ENCODE measurements at places on chromosomes 11 and 22.

DNA sequence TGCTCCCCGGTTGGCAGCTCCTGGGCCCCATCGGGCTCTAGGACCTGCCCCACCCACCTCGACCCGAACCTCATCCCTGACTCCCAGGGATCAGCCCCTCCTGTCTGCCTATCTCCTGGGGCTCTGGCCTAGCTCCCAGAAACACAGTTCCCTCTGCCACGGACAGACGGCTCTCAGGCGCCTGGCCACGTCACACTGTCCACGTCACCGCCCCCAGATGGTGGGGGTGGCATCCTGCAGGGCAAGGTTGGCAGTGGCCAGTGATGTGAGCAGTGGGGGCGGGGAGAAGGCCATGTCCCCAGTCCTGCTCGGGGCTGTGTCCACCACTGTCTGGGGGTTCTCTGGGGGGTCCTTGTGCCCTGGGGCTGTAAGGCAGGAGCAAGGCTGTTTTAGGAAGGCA is 29.2 kb downstream of the SYT7 start:
- no peak for DNase-seq

DNA sequence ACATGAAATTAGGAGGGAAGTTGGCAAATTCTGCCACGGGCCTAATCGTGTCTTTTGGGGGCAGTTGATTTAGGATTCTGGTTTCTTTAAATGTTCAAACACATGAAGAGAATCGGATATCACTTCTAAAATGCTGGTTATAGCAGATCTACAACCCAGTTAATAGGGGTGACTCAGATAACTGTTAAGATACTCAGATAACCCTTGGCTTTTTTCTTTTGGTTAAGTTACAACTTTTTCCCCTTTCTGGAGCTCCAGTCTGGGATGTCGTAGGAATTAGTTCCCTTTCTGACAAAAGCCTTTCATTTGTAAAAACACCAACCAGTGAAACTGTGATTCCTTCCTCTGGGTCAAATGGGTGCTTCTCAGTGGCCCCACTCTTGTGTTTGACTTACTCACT is 976 bp downstream of the DEPDC7 start:
- no peak for DNase-seq

DNA sequence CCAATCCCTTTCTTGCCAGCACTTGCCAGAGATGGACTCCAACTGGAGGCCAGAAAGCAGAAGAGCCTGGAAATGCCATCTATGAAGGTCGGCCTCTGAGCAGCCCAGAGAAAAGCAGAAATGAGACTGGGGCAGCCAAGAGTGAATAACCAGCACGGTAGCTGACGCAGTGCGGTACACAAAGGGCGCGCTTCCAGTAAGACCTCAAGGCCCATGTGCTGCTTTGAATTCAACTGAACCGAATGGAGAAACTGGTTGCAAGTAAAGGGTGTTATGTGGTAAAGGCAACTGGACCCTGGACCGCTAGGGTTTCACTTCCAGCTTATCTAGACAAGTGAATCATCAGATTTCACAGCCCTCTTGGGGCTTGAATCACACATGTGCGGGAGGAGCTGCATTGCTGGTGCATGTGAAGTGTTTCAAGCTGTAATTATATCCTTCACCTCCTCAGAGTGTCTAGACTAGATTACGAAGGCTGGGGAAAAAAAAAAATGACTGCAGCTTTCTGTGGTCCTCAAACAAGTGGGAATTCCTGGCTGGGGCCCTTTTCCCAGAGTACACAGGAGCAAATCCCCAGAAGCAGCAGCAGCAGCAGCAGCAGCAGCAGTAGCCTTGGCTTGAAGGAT is 128.9 kb downstream of the CCDC34 start:
- DNase-seq, result peak; percentile 16

- DNase-seq, result no peak
Measured at GRCh38 chr22:27725661-27726060, 75.9 kb downstream of the MN1 start.

- DNase-seq, result no peak
Measured at GRCh38 chr11:80822308-80822707, 1381.5 kb upstream of the TENM4 start.

GRCh38 chr11:613369-613968 is 2.3 kb downstream of the IRF7 start:
- peak; percentile 74 for DNase-seq

GRCh38 chr11:111574373-111575225 is 27.6 kb upstream of the SIK2 start:
- DNase-seq, result no peak

DNA sequence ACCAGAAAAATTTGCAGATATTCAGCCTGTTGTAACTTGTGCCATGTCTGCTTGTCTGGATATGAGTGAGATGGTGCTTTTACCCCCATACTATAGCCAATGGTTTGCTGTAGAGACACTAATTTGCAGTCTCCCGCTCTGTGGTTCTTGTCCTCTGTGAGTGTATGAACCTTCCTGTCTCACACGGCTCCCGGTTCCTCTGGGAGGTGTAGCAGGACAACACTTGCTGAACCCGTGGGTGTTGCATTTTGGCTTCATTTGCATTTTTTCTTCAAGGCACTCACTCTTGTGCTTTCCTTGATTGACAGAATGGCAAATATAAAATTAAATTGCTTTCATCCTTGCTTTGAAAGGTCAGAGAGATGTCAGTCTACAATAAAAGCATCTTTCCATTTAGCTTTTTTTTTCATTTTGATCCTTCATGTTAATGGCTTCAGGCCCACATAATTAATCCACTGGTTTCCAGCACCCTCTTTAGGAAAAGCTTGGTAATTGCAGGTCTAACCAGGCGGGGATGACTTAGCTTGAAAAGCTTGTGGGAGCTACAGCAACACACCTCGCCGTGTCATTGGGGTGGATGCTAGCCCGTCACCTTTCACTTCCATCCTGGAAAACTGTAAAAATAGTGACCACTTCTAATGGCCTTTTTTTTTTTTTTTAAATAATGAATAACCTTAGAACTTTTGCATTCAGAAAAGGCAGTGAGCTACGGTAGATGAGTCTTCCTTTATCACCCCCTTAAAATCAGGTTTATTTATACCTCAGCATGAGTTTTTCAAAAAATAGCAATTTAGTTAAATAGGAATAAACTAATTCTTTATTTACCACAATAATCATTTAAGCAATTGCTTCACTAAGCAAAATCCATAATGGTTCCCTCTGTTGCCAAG is 27.4 kb upstream of the ST14 start:
- peak; percentile 46 for DNase-seq

DNA sequence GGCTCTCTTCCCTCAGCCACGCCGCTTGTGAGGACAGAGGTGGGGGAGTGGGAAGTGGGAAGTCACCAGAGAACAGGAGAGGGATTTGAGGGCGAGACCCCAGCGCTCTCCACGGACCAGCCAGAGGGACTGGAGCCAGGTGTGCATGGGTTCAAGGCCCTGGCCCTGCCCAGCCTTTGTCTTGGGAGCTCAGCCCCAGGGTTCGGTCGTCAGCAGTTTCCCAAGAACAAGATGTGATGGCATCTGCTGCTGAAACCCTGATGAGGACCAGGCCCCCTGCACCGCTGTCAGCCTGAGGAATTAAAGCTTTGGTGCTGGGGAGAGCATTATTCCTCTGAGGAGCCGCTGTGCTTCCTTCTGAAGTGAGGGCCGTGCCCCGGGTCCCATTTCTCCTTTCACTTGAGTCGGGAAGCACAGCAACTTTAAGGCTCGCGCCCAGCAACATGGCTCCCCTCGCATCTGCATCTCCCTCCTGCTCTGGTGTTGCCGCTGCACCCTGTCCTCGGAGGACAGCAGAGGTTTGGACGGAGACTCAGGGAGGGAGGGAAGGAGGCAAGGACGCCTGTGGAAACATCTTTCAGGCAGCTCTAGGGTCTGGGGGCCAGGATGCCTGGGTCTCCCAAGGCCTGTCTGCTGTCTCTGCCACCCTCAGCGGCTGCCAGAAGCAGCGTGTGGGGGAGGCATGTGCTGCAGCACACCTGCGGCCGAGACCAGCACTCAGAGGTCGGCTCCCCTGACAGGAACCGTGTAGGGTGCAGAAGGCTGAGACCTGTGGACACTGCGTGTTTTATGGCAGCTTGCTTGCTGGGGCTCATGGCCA is 3.8 kb downstream of the IFITM5 start:
- DNase-seq, result no peak

DNA sequence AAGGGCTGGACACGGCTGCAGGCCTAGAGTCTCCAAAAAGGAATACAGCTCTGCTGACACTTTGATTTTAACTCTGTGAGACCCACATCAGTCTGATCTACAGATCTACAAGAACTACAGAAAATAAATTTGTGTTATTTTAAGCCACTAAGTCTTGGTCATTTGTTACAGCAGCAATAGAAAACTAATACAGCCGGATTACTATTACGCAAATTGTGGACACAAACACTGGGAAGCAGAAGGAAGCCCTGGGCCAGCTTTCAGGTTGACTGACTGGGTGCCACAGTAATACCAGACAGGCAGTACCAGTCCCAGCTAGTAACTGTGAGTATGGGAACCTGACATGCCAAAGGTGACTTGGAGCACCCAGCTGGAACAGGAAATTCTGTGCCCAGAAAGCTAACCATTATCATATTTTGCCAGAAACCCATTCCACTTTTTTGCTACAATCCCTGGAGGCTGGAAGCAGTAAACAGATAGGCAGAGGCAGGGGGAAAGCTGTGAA is 13.4 kb downstream of the SLC25A17 start:
- DNase-seq, result no peak

- no peak for DNase-seq
Measured at GRCh38 chr11:86443415-86443814, 68.7 kb downstream of the CCDC81 start.

DNA sequence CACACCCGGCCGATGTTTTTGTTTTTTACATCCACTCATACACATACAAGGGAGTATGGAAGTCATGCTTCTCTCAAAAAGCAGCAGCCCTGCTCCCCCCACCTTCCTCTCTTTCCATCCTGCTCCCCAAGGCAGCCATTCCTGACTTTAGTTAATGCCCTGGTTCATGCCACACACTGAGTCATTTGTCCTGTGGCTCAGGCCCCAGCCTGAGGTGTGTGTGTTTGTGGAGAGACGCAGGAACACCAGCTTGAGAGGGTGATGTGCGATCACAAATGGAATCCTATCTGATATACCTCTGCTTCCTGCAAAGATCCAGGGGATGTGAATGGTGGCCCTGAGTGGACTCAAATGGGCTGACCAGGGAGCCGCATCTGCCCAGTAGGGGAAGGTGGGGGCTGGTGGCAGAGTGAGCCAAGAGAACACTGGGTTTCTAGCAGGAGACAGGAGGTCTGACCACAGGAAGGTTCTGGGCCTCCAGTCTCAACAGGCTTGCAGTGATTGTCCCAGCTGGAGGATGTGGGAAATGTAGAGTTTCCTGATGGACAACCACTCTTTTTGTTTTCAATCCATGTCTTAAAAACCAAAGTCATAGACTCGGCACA is 86.7 kb downstream of the OSBP2 start:
- no peak for DNase-seq

Measured in GM12892 (cell line).